ENCODE measurements at places on chromosomes 7 and 10. TPM values are rescaled to one million over a fixed set of nuclear protein-coding genes. Genes with fewer than 3 reads are reported as not detected.

Gene PVRIG
- total RNA-seq = not detected

- no peaks in the 10 kb centered on the region for H3K36me3 ChIP-seq
- H3K4me1 ChIP-seq = peaks cover 38% of the 10 kb centered on the region
- H3K4me3 ChIP-seq = no peak overlapping the region
- no peak overlapping the region for H3K27ac ChIP-seq
- no peaks in the 10 kb centered on the region for H3K27me3 ChIP-seq
Measured at GRCh38 chr7:44617225-44617890, 10.9 kb downstream of the OGDH start.

- no peaks in the 10 kb centered on the region for H3K27me3 ChIP-seq
- peaks cover 46% of the 10 kb centered on the region for H3K4me1 ChIP-seq
- no peak for DNase-seq
- no peak overlapping the region for H3K4me3 ChIP-seq
- H3K36me3 ChIP-seq = no peaks in the 10 kb centered on the region
- H3K27ac ChIP-seq = no peak overlapping the region
Measured at GRCh38 chr10:75647675-75648074, 216.3 kb downstream of the LRMDA start.

GRCh38 chr10:90779548-90779947 is 78.3 kb downstream of the HTR7 start:
- no peaks in the 10 kb centered on the region for H3K36me3 ChIP-seq
- H3K4me3 ChIP-seq = no peak overlapping the region
- no peaks in the 10 kb centered on the region for H3K4me1 ChIP-seq
- H3K27me3 ChIP-seq = no peaks in the 10 kb centered on the region
- H3K27ac ChIP-seq = no peak overlapping the region

Measured in HepG2 (cell line).